ENCODE measurements at places on chromosomes 1 and 21.

DNA sequence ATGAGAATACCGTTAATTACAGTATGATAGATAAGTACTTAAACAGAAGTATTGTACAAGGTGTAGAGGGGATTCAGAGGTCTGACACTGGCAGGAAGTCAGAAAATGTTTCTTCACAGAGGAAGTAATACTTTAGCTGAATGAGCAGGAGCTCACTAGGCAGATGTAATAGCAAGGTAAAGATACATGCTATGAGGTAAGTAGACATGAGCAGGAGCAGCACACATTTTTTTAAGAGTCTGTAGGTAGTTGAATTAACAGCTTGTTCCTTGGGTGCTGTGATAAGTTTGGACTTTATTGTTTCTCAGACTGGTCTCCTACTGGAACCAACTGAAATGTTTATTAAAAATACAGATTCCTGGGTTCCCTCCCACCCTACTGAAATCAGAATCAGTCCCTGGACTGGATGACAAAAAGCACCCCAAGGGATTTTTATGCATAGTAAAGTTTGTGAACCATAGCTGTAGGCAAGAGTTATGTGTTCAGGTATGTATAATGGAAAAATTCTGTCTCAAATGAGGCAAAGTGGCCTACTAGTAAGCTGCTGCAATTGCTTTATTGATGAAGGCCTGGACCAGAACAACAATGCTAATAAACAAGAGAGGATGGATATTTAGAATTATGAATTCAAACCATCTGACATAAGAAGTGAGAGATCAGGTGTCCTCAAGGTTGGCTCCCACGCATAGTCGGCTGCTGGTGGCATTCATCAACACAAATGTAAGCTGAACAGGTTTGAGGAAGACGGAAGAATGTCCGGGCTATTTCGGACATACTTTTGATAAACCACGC, 902 bp downstream of the AP4B1 start:
- no peak for DNase-seq

GRCh38 chr1:244626709-244627108, 26.2 kb upstream of the DESI2 start:
- DNase-seq, result no peak

GRCh38 chr1:39177706-39178105, 26.8 kb upstream of the MACF1 start:
- DNase-seq, result no peak

DNA sequence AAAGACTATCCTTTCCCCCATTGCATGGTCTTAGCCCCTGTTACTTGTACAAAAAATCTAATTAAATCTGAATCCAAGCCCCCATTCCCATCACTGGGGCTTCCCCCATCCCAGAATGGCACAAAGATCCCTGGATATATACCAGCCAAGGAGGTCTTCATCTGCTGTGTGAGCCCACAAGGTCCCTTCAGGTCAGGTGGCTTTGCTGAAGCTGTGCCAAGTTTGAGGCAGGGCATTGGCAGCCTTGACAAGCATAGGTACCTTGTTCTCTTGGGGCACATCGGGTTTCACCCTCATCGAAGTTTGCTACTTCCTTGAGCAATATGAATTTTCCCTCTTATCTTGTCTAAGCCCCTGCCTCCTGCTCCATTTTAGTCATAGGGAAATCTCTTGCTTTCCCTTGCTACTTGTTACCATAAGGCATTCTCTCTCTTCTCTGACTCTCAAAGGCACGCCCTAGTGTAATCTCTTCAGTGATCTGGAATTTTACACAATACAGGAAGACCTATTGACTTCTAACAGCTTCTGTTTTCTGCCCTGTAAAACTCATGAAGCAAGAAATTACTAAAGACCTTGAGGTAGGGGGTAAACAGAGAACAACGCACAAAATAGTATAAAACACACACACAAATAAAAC, 71.4 kb upstream of the COG2 start:
- no peak for DNase-seq

GRCh38 chr1:187665483-187665882, 836.7 kb downstream of the PLA2G4A start:
- DNase-seq, result no peak
